ENCODE measurements at places on chromosomes 16 and 17.

DNA sequence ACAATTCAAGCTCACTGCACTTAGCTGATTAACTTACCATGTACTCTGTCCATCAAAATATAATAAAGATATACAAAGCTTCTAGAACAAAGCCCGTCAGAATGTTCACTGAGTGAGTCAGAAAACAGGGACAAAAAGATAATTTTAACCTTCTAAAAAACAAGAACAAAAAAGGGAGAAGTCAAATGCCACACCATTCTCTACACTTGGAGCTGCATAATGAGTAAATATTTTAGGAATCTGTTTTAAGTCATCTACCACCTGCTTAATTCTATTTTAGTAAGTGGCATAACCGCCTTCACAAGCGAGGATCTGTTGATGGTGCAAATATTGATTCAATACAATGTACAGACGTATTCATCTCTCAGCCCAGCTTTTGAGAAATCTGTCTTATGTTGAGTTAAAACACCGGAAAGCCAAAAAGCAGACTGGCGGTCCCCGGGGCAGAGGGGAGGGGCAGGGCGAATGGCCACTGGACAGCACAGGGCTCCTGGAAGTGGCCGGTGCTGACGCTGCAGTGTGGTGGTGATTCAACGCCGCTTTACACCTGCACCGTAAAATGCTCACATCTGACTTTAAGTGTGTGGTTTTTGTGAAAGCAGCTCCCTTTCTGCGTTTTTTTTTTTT lies 20.1 kb downstream of the RAB40B start:
- DNase-seq, result no peak

- DNase-seq, result no peak
Measured at GRCh38 chr17:67164302-67164701, 80.7 kb downstream of the HELZ start.

GRCh38 chr17:11601661-11602060 lies 3.4 kb downstream of the DNAH9 start:
- DNase-seq, result no peak

DNA sequence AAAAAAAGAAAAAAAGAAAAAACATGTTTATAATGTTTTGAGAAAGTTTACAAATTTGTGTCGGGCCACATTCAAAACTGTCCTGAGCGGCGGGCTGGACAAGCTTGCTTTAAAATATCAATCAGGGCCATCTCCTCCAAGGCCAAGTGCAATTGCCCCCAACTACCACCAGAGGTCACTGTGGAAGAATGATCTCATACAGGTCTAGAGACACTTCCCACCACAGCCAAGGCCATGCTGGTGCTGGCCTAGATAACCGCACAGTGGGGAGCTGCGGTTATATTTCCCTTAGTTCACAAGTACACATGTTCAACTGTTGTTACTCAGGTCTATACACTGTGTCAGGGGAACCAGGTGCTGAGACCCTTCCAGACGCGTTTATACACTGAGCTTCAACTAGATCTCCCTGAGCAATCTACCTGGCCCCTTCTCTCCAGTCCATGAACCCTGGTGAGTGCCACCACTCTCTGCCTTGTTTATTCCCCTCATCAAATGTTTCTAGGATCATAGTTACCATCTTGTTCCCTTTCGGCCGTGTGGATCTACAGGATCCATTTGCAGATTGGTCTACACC lies 83.8 kb upstream of the CCL2 start:
- peak; percentile 27 for DNase-seq

GRCh38 chr17:66514227-66514806 lies 211.9 kb downstream of the PRKCA start:
- no peak for DNase-seq

GRCh38 chr16:89002851-89003830 lies 26.1 kb upstream of the CBFA2T3 start:
- no peak for DNase-seq

DNA sequence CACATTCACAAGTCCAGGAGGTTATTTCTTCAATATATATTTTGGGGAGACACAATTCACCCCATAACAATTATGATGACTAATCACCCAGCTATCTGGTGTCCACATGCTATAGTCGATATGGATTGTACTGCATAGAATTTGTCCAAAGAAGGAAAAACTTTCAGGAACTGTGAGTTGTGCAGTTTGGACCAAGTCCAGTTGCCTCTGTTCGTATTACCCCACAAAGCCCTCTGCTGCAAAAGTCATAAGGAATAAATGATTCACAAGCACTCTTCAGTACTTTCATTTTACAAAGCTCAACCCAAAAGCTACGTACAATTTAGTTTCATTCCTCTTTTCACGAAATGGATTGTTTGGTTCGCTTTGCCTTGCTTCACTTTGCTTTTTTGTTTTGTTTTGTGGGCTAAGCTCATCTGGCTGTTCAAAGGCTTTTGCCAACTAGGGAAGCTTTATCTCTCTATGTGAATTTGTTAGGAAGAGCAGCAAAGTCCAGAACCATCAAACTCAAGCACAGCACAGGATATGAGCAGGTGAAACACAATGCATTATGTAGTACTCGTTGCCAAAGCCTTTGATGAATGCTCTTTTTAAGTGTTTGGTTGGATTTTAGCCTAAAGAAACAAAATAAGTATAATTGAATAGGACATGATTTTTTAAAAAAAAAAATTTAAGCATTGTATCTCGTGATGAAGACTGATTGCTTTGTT lies 98.6 kb downstream of the ZNF18 start:
- DNase-seq, result no peak

DNA sequence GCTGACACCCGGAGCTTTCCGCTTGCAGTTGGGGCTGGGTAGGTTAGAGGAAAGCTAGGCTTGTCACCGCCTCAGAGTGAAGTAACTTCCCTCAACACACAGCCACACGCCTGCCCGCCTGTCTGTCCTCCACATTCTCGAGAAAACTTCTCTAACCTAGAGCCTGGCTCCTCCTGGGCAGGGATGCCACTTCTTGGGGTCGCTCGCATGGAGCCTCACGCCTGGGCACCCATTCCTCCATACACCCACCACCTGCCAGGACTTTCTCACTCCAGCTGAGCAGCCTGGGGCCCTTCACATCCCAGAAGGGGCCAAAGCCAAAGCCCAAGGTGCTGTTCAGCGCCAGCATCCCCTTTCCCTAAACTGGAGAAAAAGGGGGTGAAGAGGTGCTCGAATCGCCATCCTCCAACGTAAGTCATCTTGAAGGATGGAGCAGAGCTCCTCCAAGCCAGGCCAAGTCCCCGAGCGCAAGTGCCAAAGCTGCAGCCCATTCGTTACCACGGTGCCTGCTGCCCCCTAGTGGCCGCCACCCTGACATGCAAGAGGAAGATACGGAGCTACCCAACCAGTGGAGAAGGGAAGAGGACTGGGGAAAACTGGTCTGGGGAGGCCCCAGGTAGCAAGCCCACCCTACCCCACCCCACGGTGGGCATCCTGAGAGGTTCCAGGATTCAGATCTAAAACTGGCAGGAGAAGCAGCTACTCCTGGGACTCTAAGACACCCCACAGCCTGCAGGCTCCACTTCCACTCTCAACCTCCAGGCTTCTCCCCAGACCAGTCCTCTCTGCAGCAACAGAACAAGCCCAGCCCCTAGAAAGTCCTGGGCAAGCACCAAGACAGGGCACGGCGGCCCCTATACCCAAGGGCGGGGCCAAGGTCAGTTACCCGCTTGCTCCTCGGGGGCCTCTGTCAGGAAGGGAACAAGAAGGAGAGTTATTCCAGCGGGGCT lies 63.1 kb downstream of the MYO18A start:
- peak; percentile 46 for DNase-seq

DNA sequence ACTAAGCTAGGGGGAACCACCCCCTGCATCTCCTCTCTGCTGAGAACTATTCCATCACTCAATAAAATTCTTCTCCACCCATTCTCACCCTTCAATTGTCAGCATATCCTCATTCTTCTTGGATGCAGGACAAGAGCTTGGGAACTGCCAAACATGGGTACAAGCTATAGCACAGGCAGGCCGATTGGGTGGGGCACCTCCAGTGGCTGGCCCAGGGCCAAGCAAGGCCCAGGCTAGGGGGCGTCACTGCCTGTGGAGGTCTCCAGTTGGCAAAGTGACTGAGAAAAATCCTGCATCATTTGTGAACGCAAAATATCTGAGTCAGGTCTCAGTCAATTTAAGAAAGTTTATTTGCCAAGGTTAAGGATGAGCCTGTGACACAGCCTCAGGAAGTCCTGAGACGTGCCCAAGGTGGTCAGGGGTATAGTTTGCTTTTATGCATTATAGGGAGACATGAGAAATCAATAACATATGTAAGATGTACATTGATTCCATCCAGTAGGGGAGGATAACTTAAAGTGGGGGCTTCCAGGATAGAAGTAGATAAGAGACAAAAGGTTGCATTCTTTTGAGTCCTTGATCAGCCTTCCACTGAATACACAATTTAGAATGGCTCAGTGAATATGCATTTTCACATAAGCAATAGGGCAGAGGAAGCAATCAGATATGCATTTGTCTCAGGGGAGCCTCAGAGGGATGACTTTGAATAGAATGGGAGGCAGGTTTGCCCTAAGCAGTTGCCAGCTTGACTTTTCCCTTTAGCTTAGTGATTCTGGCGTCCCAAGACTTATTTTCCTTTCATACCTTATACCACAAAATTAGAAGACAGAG lies 21.5 kb upstream of the DHRS7B start:
- no peak for DNase-seq

- DNase-seq, result no peak
Measured at GRCh38 chr16:64791756-64792155, 330.1 kb downstream of the CDH11 start.

GRCh38 chr17:1880851-1881630 lies 51.2 kb downstream of the RPA1 start:
- no peak for DNase-seq

DNA sequence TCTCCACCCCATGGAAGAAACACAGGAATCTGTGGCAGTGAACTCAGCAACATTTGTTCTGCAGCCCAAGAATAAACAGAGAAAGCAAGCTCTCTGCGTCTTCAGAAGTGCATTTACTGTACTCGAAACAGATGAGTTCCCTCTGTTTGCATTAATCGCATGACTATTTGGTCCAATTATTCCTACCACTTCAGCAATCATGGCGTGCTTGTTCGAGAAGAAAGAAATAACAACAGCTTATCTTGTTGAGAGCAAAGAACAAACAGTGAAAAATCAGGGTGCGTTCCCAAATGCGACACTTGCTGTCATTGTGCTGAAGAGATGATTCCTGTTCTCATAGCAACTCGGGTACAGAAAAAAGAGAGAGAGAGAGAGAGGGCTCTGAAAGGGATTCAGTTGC lies 445.3 kb upstream of the MAF start:
- no peak for DNase-seq

DNA sequence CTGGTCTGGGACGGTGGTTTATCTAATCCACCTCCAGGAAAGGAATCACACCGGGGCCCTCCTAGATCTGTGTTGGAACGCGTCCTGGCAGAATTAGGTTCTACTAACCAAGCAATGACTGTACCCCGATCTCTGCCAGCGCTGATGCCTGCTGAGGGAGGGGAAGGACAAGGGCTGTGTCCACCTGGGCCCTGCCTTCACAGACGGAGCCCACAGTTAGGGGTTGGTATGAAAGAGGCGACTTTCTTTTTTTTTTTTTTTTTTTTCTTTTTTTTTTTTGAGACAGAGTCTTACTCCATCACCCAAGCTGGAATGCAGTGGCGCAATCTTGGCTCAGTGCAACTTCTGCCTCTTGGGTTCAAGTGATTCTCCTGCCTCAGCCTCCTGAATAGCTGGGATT lies 9.9 kb upstream of the KRT19 start:
- DNase-seq, result no peak

- DNase-seq, result no peak
Measured at GRCh38 chr17:62591333-62591732, 36.1 kb upstream of the MRC2 start.

DNA sequence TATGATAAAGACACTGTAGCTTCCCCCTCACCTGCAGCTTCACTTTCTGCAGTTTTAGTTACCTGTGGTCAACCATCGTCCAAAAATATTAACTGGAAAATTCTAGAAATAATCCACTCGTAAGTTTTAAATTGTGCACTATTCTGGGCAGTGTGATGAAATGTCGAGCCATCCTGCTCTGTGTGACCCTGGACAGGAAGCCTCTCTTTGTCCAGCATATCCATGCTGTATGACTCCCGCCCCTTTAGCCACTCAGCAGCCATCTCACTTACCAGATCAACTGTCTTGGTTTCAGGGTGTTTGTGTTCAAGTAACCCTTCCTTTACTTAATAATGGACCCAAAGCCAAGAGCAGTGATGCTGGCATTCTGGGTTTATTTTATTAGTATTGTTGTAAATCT lies 56.1 kb downstream of the SIAH1 start:
- no peak for DNase-seq

GRCh38 chr17:4506175-4506813 lies 7.6 kb downstream of the SPNS2 start:
- no peak for DNase-seq

GRCh38 chr17:50833510-50834428 lies 1.6 kb upstream of the WFIKKN2 start:
- DNase-seq, result no peak

DNA sequence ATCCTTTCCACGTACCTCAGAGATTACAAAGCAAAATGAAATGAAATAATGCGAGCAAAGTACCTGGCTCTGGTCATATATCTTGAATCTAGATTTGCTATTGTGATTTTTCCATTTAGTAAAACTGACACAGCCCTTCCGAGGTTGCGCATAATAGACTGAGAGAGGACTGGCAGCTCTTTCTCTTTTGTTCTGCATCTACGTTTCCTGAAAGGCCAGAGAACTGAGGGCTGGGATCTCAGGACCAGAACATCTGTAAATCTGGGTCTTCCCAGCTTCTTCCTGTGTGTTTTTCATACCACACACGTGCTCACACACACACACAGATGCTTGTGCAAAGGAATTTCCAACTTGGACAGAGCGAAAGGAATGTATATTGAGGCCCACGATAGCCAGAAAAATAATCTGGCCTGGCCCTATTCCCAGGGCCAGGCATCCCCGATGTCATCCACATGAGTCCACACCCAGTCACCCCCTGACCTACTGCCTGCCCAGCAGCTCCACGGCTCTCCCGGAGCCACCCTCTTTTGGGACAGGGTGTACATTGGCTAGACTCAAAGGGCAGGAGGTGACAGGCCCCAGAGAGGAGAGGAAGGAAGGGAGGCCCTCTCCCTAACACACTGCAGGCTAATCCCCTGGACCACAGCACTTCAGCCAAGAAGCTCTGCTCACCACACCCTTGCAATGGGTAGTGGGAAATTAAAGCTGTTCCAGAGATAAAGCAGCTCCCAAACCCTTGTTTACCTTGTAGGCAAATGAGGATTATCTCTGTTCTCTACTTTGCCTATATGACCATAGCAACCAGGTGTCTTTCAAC lies 41.8 kb downstream of the NOL11 start:
- no peak for DNase-seq

Data from stimulated activated CD8-positive, alpha-beta memory T cell treated with anti-CD3 and anti-CD28 coated beads, Interleukin-15, amount 100 ng/mL, for 4 hours (primary cell).